ENCODE measurements at places on chromosomes 6 and 20.

- no peak for DNase-seq
Observed at GRCh38 chr20:58709013-58709702, 16.6 kb downstream of the NPEPL1 start.

GRCh38 chr20:59148701-59149493 is 14.7 kb upstream of the ZNF831 start:
- no peak for DNase-seq

DNA sequence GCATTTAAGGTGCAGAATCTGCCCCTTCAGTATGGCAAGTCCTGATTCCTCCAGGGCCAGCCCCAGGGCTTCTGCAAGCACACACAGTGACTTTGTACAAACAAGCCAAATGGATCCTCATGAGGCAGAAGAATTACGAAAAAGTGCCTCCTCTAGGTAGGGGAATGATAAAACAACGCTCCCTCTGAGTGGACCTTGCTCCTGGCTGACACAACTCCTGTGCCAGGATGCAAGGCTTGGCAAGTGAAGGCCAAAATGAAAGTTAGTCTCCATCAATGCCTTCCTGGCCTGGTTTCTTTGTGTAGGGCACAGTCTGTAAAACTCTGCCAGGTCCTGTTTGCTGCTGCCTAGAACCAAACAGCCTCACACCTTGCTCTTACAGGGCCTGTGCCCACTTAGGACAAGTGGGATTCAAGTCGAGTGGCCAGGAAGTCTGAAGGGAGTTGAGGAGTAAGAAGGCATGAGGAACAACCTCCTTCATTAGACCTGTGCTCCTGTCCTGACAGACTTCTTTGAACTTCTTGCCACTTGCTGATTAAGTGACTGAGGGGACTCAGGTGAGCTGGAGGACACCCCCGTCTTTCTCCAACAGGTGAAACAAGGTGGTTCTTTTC is 417.1 kb downstream of the CDC5L start:
- no peak for DNase-seq

DNA sequence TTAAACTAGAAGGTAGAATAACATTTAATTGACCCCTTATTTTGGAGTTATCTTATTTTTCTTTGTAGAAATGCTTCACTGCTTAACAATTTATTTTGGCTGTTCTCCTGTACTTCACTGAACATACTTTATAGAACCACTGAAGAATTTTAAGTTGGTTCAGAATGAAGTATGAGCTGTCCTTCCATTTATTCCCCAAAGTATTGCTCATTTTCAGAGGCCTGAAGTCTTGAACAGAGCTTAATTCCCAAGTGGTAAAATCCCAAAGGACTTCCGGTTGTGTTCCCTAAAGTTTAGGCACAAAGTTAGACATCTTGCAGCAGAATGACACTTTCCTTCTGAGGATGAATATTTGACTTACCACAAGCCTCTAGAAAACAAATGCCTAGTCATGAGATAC is 233.3 kb downstream of the TINAG start:
- DNase-seq = no peak

DNA sequence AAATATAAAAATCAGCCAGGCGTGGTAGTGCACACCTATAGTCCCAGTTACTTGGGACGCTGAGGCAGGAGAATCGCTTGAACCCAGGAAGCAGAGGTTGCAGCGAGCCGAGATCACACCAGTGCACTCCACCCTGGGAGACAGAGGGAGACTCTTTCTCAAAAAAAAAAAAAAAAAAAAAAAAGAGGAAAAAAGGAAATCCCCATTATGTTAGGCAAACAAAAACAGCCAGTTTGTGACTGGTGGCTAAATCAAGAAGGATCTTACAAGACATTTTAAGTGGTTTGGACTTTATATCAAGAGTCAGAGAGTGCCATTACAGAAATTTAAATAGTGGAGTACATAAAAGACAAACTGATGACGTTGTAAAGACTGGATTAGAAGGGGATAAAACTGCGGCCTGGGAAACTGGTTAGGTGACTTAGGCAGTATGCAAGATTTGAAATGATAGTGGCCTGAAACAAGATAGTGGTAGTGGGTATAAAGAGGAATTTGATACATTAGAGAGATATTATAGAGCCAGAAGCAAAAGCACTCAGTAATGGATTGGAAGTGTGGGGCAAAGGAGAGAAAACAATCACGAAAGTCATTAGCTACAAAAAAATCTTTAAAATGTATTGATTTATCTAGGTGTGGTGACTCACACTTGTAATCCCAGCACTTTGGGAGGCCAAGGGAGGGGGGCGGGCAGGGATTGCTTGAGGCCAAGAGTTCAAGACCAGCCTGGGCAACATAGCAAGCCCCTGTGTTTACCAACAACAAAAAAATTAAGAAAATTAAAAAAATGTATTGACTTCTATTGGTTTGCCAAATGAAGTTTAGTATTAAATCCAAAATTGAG is 1.7 kb upstream of the MYO6 start:
- no peak for DNase-seq

DNA sequence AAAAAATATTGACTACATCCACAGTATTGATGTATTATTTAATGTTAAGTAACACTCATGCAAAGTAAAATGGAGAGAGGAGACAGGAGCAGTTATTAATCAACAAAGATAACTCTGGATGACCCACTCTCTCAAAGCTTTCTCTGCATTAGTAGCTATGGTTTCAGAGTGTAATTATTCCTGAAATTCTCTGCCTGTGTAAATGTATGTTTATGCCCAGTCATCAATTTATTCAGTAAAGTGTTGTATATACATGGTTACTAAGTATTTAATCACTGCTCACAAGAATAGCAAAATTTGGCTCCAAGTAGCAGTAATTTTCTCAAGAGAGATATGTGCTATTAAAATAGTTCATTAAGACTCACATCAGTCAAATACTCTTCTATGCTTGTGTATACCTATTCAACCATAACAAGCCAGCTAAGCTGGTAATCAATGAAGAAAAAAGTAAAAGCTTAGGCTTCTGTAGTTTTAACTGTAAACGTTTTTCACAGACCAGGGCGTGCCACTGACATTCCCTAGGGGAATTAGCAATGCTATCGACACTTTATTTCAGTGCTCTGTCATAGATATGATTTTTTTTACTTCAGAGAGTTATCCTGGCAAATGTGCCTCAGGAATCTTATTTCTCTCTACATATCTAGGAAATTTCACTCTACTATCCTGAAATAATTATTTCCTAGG is 54.0 kb upstream of the RAB32 start:
- DNase-seq = no peak

- DNase-seq = no peak
Observed at GRCh38 chr6:4383910-4384638, 248.7 kb upstream of the ECI2 start.

DNA sequence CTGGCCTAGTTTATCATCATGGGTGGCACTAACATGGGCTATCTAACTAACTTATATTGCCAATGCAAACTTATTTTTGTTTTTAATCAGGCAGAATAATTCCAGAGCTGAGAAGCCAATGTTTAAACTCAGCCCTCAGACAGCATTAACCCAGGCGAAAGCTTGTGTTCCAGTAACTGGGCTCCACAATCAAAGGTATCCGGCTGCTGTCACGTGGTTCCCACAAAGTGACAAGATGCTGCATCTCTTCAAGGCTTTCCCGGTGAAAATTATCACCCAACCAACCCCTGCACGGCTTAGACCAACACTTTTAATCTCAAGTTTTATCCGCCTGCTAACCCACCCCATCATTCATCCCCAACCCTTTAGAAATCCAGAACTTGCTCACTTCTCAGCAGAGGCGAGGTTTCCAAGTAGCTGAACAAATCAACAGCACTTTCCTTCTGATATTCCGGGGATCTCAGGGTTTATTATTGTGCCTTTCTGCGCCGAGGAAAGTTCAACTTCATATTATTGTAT is 885 bp downstream of the MTCL3 start:
- no peak for DNase-seq
